ENCODE measurements at places on chromosomes 16 and 17. TPM values are rescaled to one million over a fixed set of nuclear protein-coding genes. Genes with fewer than 3 reads are reported as not detected.

- H3K4me3 ChIP-seq: no peak overlapping the region
- no peak overlapping the region for H3K27ac ChIP-seq
- no peaks in the 10 kb centered on the region for H3K36me3 ChIP-seq
- peaks cover 7% of the 10 kb centered on the region for H3K27me3 ChIP-seq
- DNase-seq: no peak
These were observed 647.0 kb downstream of the MAF start for GRCh38 chr16:78953526-78953925.

- H3K36me3 ChIP-seq: no peaks in the 10 kb centered on the region
- no peak overlapping the region for H3K27ac ChIP-seq
- H3K27me3 ChIP-seq: no peaks in the 10 kb centered on the region
- no peak overlapping the region for H3K4me3 ChIP-seq
- no peak for DNase-seq
These were observed 179.8 kb upstream of the ELAC2 start for GRCh38 chr17:13197586-13197985.

GRCh38 chr17:32880671-32881453, 3.9 kb upstream of the MYO1D start:
- no peak overlapping the region for H3K4me3 ChIP-seq
- H3K27me3 ChIP-seq: peaks cover 8% of the 10 kb centered on the region
- no peak overlapping the region for H3K27ac ChIP-seq

GRCh38 chr16:65375651-65376050, 253.8 kb upstream of the CDH11 start:
- peaks cover 20% of the 10 kb centered on the region for H3K4me1 ChIP-seq
- no peaks in the 10 kb centered on the region for H3K36me3 ChIP-seq
- DNase-seq: no peak
- no peak overlapping the region for H3K27ac ChIP-seq
- H3K4me3 ChIP-seq: no peak overlapping the region

DNA sequence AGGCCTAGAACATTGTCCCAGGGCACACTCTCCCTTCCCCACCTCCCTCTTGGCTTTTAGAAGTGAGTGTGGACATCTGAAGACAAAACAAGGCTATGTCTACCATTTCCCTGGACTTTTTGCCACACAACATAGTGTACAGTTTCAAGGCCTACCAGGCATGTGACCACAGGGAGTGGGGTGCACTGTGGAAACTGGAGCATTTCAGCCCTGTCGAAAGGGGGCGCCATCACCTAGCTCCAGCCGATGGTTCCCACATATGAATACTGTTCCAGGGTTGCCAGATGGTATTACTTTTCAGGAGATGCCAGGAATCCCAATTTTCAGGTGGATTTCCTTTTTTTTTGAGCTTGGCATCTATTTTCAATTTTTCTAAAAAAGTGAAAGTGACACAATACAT, 140.7 kb downstream of the KATNIP start:
- H3K27me3 ChIP-seq: no peaks in the 10 kb centered on the region
- H3K36me3 ChIP-seq: no peaks in the 10 kb centered on the region
- no peaks in the 10 kb centered on the region for H3K4me1 ChIP-seq
- no peak overlapping the region for H3K4me3 ChIP-seq
- H3K27ac ChIP-seq: no peak overlapping the region
- DNase-seq: peak; percentile 36

- no peak overlapping the region for H3K4me3 ChIP-seq
- H3K4me1 ChIP-seq: peaks cover 9% of the 10 kb centered on the region
- H3K27ac ChIP-seq: no peak overlapping the region
- DNase-seq: no peak
- no peaks in the 10 kb centered on the region for H3K36me3 ChIP-seq
These were observed 25.3 kb upstream of the MTMR4 start for GRCh38 chr17:58539698-58540097.

- H3K27me3 ChIP-seq: peaks cover 10% of the 10 kb centered on the region
- no peak overlapping the region for H3K4me3 ChIP-seq
- H3K36me3 ChIP-seq: no peaks in the 10 kb centered on the region
These were observed 79.5 kb upstream of the DNAJA2 start for GRCh38 chr16:47052666-47053640.

Gene IRX6
- total RNA-seq: 0.82 TPM

Gene PSMC3IP
- total RNA-seq: 8.0 TPM

Gene SGSM2
- 65.4 TPM for total RNA-seq

Data from endothelial cell (in vitro differentiated cells).